C1 segment of cervical spinal cord (tissue), 14 donors: ENCODE measurements at places on chromosomes 6 and 20.

GRCh38 chr6:91976797-91977196 is 1389.9 kb upstream of the MAP3K7 start:
- no peak for DNase-seq

DNA sequence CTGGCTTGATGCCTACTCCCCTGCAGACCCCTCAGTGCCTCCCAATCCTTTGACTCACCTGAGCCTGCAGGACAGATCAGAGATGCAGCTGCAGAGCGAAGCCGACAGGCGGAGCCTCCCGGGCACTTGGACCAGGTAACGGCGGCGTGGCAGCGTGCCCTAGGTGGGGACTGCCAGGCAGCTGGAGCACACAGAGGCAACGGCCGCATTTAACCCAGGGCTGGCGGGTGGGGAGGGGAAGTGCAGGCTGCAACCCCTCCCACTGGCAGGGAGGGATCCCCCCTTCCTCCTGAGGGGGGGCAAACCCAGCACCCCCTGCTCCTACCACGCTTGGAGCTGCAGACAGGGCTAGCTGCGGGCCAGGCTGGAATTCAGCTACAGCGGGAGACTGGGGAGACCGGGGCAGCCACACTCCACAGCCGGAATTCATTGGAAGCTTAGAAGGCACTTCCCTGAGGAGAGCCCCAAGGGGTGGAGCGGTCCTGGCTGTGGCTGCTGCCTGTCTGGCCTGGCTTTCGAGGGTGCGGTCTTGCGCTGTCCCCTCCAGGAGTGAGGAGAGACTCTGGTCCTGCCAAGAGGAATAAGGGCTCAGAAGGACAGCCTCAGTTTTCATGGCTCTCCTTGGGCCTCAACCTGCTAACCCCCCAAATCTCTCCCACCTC is at the start of gene MATN4:
MATN4 (minus strand) TSS at position 183 of the 662 bp plus-strand sequence. CDS start 2,717 bp downstream, outside the sequence.
- DNase-seq, result no peak

- DNase-seq, result no peak
Observed at GRCh38 chr6:100796049-100796823, 84.9 kb downstream of the ASCC3 start.

- no peak for DNase-seq
Observed at GRCh38 chr6:154266560-154267099, 90.0 kb downstream of the IPCEF1 start.

- no peak for DNase-seq
Observed at GRCh38 chr6:156816505-156816904, 39.3 kb downstream of the ARID1B start.

- no peak for DNase-seq
Observed at GRCh38 chr6:170454512-170455285, 98.4 kb downstream of the PSMB1 start.

- no peak for DNase-seq
Observed at GRCh38 chr6:106360989-106361430, 493 bp downstream of the CRYBG1 start.

GRCh38 chr6:137145421-137145820 is 28.0 kb downstream of the IL22RA2 start:
- no peak for DNase-seq

- DNase-seq, result no peak
Observed at GRCh38 chr6:108363889-108364313, 69.0 kb downstream of the AFG1L start.

DNA sequence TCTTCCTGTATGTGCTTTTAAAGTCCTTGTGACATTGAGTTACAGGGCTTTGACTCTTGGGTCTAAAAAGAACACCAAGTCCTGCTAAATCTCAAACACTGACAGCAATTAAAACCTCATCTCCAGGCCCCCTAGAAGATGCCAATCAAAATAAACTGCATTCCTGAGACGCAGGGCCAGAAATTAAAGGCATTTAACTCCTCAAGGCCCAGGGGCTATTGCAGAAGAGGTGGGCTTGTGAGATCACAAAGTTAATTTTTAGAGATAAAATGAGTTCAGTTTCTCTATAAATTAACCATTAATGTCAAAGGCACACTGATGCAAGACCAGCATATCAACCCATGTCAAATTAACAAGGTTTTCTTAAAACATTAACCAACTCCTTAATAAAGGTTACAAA is 145.6 kb upstream of the CARMIL1 start:
- no peak for DNase-seq

DNA sequence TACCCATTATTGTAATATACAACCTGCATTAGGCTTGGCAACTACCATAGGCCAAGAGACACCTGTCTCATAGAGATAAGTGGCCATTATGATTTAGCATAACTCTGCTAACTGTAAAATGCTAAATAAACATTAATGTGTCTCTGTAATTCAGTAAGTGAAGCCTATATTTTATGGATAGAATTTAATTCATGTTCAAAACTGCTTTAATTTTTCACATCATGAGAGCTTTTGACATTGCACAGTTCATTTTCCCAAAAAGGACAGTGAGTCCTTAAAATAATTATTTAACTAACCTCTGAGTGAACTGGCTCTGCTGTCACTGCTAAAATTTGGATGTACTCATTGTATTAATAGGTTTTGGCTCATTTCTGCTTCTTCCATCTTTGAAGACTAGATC is 41.4 kb upstream of the TMX4 start:
- no peak for DNase-seq

GRCh38 chr6:113182370-113183141 is 674.6 kb upstream of the MARCKS start:
- DNase-seq, result peak; percentile 8

GRCh38 chr6:99606656-99607415 is at the start of gene PRDM13:
PRDM13 (plus strand) TSS chr6:99606833; CDS start chr6:99607035, 202 bp downstream.
- no peak for DNase-seq

DNA sequence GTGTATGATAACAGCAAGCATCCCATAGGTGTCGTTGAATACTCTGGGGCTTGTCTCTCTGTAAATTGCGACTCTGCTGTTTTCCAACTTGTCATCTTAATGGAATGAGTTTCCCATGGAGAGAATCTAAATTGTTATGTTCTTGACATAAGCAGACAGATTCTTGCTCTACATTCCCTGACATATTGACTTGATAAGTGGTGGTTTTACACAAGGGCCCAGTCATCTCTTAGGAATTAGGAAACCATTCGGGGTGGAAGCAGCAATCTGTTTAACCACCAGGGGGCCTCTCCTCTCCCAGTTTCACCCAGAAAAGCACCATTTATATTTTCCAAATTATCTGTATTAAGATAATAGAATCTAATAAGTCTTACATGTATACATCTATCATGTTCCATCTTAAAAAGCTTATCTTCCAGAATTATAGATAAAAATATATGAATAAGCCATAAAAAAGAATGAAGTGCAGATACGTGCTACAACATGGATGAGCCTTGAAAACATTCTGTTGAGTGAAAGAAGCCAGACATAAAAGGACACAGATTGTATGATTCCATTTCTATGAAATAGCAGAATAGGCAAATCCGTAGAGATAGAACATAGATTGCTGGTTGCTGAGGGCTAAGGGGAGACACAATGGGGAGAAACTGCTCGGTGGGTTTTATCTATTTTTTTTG is 23.1 kb upstream of the MROH8 start:
- DNase-seq, result no peak

DNA sequence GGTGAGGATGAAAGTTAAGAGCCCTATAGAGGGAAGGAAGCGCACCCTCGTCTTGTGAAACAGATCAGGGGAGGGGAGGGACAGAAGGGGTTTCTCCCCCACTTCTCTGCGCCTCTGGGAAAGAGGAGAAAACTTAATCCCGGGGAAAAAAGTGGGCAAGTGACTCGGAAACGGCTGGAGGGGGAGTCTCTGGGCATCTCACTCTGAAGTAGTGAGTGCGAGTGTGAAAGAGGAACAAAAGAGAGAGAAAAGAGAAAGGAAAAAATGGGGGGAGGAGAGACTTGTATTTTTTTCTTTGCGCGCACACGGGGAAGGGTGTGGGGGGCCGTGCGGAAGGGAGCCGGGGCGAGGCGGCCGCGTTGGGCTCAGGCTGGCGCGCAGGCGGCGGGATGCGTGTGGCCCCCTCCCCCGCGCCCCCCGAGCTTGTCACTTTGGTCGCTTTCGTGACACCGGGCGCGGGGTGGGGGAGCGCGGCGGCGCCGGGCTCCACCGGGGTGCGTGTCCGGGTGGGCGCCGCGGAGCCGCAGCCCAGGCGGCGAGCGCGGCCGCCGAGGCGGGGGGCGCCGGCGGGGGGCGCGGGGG is 454 bp downstream of the L3MBTL3 start:
- peak; percentile 57 for DNase-seq

DNA sequence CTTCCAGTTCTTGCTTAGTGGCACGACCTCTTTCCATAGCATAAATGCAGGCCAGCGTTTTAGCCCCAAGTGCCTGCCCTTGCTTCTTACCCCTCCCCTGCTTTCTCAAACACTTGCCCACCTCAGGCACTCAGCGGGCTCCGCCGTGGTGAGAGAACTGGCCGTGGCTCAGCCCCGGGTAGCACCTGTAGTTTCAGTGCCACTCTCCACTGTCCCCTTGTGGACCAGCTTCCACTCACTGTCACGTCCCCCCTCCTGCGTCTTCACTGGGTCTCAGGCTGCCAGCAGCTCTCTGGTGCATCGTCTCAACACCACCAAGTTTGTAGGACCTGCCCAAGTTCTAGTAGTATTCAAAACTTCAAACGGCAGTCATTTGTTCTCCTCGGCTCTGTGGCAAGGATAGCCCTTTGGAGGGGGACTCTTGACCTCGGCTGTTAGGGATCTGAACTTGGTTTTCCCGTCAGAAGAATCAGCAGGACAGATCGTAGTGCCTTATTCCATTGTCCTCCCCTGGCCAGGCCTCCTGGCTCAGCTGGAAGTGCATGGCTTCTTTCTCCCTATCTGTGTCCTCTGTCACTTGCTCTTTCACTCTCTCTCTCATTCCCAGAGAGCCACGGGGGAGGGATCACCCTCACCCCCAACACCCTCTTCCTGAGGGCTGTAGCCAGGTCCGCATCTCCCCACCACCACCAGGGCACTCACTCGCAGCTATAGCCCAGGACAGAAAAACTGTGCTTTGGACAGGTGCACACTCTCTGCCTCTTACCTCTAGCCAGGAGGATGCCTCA is 44.6 kb downstream of the STK35 start:
- no peak for DNase-seq

- DNase-seq, result no peak
Observed at GRCh38 chr20:38624084-38624483, 22.5 kb downstream of the ARHGAP40 start.

GRCh38 chr20:37880726-37881591 is 22.0 kb upstream of the VSTM2L start:
- DNase-seq, result no peak

- no peak for DNase-seq
Observed at GRCh38 chr20:3970016-3970415, 45.3 kb downstream of the RNF24 start.

GRCh38 chr6:154474648-154475428 is 35.6 kb downstream of the CNKSR3 start:
- DNase-seq, result no peak

DNA sequence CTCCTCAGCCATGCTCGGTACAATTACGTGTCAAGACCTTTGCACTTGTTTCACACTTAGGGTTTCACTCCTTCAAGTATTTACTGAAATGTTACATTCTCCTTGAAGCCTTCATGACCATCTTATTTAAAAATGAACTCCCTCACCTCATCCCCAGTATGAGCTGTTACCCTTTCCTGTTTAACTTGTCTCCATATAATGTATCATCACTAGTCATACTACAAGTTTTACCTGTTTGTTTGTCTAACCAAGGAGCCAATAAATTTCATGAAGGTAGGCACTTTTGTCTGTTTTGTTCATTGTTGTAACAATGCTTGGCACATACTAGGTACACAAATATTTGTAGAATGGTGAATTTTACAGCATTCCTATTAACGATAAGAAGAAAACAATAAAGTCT is 46.1 kb upstream of the MTRF1L start:
- no peak for DNase-seq

- DNase-seq, result no peak
Observed at GRCh38 chr6:43969158-43969981, 157.9 kb downstream of the MRPL14 start.

GRCh38 chr20:37526238-37526838 is 1.3 kb downstream of the BLCAP start:
- DNase-seq, result no peak
